ENCODE measurements at places on chromosomes 7 and 10. TPM values are rescaled to one million over a fixed set of nuclear protein-coding genes. Genes with fewer than 3 reads are reported as not detected.

ZNF488 gene
- 13.3 TPM for total RNA-seq

METTL27 gene
- 11.5 TPM for total RNA-seq

ZNF117 gene
- 0.28 TPM for total RNA-seq

GAD2 gene
- total RNA-seq: not detected

NOD1 gene
- total RNA-seq: 5.7 TPM

FAM131B gene
- 0.49 TPM for total RNA-seq

TLX1 gene
- total RNA-seq: not detected

FAM25G gene
- not detected for total RNA-seq

NEBL gene
- total RNA-seq: 6.4 TPM
